ENCODE measurements at places on chromosomes 2 and 18.

- DNase-seq, result no peak
These were observed 143.6 kb upstream of the DAPL1 start for GRCh38 chr2:158651358-158652057.

GRCh38 chr2:73970850-73971471 is 13.7 kb upstream of the TET3 start:
- peak; percentile 69 for DNase-seq

DNA sequence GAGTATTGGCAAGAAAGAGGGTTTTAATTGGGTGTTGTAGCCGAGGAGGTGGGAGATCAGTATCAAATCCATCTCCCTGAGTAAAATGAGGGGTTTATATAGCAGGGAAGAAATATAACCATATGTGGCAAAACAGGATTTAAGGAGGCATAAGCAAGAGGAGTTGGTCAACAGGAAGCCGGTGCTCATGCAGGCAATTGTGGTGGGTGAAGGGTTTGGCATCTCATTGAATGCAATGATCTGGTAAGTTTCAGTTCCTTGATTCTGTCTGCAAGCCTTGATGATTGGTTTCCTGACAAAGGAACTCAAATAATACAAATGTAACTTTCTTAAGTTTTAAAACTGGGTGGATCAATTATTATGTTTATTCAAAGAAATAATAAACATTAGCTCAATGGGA is 564.4 kb upstream of the LINC00305 start:
- DNase-seq, result no peak

DNA sequence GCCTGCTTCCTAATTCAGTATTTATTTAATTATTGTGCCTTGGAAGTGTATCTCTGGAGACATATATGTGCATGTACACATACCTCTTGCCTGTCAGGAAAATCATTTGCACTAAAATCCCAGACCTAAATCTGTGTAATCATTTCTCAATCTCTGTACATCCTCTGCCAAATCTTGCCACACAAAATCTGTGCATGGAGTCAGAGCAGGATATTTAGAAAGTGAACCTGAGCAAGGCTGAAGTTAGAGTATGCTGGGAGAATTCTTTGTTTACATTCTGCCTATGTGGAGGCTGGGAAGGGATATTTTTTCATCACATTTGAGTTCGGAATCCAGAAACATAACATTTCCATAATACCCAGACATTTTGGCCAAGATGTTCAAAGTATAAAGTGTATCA is 9.3 kb downstream of the XRCC5 start:
- no peak for DNase-seq

DNA sequence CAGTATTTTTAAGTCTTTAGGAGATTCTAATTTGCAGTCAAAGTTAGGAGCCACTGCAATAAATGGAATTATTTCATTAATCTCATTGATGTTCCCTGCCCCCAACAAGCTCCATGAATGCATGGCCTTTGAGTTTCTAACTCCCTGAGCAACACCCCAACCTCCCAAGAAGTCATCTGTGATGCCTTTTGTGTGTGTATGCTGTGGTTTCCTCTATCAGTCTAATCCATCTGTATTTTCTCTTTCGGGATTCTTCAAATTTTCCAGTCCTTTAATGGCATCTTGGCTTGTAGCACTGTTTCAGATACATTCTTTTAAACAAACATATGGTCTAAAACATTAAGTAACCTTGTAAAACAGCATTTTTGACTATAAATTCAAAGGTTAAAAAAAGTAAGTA is 16.8 kb downstream of the SERPINB10 start:
- no peak for DNase-seq

DNA sequence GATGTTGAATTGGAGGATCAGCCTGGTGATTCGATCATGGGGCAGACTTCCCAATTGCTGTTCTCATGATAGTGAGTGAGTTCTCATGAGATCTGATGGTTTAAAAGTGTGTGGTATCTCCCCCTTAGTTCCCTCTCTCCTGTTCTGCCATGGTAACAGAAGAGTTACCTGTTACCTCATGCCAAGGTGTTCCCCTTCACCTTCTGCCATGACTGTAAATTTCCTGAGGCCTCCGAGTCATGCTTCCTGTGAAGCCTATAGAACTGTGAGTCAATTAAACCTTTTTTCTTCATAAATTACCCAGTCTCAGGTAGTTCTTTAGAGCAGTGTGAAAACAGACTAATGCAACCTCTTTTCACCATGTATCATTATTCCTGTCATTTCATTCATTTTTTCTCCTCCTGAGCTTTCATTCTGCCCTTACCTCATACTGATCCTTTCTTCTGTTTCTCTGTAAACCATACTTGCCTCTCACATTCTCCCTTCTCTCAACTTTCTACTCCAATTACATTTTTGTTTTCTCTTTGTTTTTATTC is 22.0 kb downstream of the STARD6 start:
- DNase-seq, result no peak

- DNase-seq, result peak; percentile 46
These were observed 85.4 kb upstream of the CABLES1 start for GRCh38 chr18:23049698-23050373.

GRCh38 chr18:5066380-5066977 is 130.6 kb downstream of the AKAIN1 start:
- no peak for DNase-seq

DNA sequence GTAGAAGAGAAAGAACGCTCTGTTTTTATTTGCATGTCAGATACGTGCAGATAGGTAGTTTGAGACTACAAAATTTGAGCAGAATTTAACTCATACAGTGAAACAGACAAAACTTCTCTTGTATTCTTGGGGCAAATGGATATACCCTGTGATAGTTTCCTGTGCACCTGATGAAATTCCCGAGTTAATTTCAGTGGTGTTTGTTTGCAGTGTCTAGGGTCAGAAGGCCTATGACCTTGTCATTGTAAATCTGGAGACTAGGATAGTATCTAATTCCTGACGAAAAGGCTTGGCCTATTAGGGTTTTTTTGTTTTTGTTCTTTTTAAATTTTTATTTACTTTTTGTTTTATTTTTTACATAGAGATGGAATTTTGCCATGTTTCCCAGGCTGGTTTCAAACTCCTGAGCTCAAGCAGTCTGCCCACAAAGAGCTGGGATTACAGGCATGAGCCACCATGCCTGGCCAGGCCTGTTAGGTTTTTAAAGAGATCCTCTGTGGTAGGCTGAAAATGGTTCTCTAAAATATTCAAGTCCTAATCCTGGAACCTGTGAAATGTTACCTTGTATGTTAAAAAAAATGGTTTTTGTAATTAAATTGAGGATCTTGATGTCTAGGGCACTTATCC is 17.6 kb downstream of the LCLAT1 start:
- DNase-seq, result no peak

- no peak for DNase-seq
These were observed 104.7 kb downstream of the TNS1 start for GRCh38 chr2:217897816-217898806.

DNA sequence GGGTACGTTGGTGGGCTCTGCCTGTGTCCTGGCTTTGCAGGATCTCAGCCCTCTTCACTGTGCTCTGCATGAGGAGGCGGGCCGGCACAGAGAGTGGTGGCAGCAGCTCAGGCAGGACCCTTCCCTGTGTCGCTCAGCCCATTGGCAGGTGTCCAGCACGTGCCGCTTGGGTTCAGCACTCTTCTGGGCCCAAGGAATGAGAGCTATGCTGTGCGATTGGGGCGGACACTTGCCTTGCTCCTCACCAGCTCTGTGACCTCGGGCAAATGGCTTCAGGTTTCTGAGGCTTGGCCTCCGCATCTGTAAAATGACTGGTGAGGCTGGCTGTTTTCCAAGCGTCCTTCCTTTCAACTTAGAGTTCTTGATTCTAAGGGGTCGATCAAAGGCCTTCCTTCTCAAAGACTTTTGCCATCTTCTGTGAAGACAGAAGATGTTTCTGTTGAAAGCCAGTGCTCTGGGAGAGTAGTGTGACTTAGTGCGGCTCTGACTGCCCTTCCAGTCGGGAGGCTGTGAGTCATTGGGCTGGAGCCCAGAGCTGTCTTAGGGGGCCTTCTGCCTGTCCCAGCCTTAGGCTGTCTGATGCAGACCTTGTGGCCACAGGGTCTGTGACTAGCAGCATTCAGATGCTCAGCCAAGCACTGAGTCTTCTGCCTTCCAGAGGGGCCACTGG is 35.6 kb downstream of the GLI2 start:
- no peak for DNase-seq

DNA sequence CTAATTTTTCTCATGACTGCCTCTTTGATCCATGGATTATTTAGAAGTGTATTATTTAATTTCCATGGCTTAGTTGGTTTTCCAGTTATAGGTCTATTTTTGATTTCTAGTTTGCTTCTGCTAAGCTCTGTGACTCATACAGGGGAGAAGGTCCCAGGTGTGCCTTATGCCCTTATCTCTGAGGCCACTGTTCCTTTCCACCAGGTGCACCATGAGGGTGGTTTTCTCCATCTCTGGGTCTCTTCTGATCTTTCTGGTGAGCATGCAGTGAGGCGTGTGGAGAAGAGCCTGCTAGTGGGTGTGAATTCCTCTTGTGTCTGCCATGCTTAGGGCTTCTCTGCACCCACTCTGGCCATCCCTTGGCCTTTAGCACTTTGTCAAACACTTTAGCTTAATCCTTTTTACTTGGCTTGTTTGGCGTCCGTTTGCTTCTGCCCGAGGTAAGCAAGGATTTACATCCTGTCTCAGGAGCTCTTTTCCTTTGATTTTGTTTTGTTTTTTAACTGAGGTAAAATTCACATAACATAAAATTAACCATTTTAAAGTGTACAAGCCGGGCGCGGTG is 129.8 kb upstream of the ARL4C start:
- no peak for DNase-seq

DNA sequence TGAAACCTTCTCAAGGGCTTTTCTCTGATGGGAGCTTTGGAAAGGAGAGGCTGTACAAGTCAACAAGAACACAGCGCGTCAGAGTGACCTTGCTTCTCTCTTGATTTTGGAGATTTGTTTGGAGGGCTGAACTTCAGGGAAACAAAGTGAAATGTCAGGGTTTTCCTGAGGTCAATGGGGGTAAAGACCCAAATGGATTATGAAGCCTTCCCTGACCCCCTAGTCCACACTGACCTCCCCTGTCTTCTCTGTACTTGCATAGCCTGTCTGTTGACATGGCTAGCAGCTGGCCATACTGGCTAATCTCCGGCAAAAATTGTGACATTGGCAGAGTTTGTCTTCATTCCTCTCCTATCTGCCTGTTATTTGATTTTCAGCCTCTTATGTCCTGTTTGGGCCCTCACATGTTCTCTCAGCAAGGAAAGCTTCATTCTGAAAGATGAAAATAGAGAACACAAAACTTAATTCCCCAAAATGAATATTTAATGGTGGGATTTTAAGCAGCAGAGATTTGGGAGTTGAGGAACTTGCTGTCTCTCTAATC is 149.3 kb upstream of the HAAO start:
- DNase-seq, result no peak

- DNase-seq, result no peak
These were observed 62.5 kb upstream of the DTNB start for GRCh38 chr2:25735835-25736234.

DNA sequence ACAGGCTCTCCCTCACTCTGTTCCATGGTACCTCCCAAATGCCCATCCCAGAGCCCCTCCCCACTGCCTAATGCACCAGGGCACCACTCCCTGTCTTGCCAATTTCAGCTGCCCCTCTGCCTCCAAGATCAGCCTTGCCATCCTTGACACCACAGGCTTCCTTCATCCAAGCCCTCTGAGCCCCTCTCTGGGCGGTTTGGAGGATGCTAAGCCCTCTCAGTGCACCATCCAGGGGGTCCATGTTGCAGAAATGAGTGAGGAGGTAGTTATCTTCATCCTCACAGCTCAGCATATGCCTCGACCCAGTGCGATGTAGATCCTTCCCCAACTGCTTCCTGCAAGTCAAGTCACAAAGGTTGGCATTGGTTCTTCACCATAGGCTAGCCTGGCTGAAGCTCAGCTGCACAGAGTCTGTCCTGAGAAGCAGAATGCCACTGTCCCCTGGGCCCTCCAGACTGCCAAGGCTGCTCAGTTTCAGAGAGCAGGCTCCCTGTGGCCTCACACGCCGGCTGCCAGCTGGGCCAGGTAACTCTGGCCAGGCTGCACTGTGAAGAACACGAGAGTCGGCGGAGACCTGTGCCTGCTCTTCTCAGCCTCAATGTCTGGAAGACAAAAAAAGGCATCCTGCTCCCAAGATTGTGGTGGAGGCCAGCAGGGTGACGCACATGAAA is 9.9 kb upstream of the MAP3K2 start:
- no peak for DNase-seq

GRCh38 chr2:239173301-239173700 is 227.5 kb downstream of the HDAC4 start:
- DNase-seq, result no peak

DNA sequence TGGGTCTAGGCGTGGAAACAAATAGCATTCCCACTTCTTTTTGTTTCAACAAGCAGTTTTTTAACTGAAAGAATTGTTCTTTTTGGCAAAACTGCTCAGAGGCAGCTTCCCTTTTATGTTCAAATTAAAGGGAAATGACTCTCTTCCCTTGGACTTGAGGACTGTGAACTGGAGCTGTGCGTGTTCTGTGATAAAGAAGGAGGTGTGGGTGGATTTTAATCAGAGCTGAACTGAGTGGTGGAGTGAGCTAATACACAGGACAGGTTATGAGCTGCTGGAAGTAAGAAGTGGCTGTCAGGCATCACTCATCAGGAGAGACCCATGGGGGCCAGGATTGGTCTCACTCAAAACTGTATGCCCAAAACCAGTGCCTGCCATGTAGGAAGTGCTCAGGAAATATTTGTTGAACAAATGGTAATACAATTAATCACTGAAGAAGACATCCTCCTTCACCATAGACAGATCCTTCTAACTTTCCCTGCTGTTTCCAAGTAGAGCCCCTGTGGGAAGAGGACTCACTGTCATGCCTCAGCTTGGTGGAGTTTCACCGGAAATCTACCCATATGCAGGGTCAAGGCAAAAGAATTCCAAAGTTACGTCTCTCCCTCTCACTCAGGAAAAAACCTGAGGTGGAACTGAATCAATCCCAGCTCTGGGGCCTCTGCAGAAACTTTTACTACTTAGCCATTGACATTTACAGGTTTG is 55.9 kb downstream of the FEZ2 start:
- no peak for DNase-seq

DNA sequence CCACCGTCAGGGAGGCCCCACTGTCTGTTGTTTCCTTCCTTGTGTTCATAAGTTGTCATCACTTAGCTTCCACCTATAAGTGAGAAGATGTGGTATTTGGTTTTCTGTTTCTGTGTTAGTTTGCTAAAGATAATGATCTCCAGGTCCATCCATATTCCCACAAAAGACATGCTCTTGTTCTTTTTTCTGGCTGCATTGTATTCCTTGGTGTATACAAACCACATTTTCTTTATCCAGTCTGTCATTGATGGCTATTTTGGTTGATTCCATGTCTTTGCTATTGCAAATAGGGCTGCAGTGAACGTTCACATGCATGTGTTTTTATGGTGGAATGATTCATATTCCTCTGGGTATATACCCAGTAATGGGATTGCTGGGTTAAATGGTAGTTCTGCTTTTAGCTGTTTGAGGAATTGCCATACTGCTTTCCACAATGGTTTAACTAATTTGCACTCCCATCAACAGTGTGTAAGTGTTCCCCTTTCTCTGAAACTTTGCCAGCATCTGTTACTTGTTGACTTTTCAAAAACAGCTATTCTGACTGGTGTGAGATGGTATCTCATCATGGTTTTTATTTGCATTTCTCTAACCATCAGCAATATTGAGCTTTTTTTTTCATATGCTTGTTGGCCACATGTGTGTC is 156.6 kb upstream of the NOSTRIN start:
- no peak for DNase-seq
